ENCODE measurements at places on chromosomes 5 and 9.

DNA sequence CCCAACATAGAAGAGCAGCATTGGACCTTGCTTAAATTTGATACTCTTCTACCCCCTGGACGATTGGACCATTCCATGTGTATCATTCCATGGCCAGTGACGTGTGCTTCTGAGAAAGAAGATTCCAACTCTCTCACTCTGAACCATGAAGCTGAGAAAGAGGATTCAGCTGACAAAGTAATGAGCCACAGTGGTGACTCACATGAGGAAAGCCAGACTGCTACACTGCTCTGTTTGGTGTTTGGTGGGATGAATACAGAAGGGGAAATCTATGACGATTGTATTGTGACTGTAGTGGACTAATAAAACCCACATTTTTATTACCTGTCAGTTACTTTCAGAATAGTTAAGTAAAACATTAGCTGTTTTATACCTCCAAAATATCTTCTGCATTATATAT, 7.5 kb downstream of the HSPA5 start:
- no peak for DNase-seq

DNA sequence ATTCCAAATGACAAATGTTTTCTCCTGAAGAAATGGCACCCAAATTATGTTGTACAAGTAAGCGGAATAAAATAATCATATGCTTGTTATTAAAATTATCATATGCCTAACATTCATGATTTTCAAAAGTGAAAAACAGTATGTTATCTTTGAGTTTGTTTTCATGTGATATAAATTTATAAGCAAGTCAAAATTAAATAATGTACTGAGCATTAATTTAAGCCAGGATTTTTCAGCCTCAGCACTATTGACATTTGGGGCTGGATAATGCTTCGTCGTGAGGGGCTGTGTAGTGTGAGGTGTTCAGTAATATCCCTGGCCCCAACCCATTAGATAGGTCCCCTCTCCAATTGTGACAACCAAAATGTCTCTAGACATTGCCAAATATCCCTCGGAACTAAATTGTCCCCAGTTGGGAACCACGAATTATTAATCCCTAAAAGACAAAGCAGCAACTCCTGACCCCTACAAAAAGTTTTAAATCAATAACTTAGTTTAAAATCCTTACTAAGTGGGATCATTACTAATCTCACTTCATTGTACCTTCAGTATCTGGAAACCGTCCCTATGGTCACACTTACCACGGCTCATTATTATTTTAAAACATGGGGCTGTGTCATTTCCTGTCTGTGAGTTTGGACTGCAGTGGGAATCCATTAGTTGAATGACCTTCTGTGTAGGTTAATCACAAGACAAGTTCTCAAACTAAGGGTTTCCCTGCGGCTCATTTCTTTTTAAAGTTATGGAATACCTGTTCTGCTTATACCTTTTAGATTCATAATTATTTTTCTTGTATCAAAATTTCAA, 1.3 kb upstream of the NNT start:
- no peak for DNase-seq

GRCh38 chr5:54217826-54218503, 92.4 kb downstream of the ARL15 start:
- peak; percentile 49 for DNase-seq

DNA sequence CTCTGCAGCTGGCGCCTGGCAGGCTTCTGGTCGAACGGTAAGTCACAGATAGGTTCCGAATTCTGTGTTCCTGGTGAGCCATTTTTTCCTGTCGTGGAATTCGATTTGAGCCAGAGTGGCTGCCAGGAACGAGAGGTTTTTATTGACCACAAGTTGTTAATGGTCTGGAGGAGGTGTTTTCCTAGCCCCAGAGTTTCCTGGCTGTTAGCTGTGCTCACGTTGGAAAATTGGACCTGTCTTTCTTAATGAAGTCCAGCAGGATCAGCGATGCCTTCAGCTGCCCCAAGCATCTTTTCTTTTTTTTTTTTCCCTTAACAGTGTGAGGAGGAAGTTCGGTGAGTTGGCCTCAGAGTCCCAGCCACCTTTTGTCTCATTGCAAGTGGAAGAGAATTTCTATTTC, 62.9 kb downstream of the COL5A1 start:
- no peak for DNase-seq

DNA sequence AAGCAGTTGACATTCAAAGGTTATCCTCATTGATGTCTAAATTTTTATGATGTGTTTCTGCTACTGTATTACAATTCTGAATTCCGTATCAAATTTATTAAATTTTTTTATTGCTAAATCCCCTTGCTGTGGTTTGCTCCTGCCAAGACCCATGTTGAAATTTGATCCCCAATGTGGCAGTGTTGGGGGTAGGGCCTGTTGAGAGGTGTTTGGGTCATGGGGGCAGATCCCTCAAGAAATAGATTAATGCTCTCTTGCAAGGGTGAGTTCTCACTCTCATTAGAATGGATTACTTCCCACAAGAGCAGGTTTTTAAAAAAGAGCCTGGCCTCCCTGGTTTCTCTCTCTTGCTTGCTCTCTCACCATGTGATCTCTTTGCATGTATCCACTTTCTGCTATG, 434.5 kb upstream of the POU5F2 start:
- DNase-seq: no peak

- peak; percentile 64 for DNase-seq
Measured at GRCh38 chr9:130680836-130681768, 12.5 kb upstream of the EXOSC2 start.

- peak; percentile 75 for DNase-seq
Measured at GRCh38 chr9:112348257-112349007, 15.0 kb upstream of the PTBP3 start.

DNA sequence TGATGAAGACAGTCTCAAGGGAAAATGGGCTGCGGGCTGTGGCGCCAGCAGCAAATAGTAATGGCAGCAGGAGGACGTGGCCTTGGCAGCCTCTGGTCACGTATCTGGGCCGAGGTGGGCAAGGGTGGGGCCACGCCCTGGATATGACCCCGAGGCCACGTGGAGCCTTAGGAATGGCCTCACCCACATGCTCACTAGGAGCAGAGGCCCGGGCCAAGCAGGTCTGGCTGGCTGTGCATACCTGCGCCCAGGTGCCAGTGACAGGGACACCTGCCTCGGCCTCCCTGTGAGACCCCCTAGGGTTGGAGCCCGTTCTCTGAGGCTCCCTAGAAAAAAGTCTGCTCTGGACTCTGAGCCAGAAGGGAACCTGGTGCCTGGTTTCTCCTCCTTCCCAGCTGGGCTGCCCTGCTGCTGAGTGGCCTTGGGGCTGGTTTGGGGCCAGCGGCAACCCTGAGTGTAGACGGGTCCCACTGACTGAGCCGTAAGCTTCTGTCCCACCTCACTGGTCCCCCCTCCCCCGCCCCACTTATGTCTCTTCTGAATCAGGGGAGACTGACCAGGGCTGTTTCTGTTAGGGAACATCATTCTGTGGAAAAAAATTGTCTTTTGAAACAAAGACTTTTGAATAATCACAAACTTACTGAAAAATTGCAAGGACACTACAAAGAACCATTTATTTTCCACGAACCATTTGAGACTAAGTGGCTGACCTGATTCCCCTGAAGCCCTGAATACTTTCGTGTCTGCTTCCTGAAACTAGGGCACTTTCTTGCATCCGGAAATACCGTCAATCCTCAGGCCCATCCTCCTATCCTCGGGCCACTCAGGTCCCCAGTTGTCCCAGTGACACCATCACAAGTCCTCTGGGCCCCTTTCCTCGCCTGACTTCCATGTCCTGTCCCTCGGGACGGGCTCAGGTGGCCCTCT, 60.8 kb downstream of the WNK2 start:
- DNase-seq: no peak

GRCh38 chr9:121859646-121860045, 208.2 kb downstream of the DAB2IP start:
- DNase-seq: no peak

- DNase-seq: peak; percentile 33
Measured at GRCh38 chr5:174935854-174936474, 211.6 kb downstream of the MSX2 start.

DNA sequence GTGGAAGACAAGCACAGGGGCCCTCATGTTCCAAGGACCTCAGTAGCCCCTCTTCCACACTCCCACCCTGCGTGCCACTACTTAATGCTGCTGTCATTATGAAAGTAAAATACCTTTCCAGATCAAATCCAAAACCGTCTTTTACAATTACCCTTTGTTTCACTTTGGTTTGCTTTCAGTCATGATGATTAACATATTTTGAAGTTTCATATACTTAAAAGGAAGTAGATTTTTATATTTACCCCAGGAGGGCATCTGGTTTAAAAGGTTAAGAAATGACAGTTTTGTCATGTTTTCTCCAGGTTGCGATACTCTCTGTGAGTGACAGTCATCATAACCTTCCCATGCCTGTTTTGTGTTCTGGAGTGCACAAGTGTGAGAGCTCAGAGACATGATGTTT, 13.5 kb upstream of the MAP1B start:
- DNase-seq: peak; percentile 57

- DNase-seq: no peak
Measured at GRCh38 chr5:23930985-23931384, 423.6 kb downstream of the PRDM9 start.

DNA sequence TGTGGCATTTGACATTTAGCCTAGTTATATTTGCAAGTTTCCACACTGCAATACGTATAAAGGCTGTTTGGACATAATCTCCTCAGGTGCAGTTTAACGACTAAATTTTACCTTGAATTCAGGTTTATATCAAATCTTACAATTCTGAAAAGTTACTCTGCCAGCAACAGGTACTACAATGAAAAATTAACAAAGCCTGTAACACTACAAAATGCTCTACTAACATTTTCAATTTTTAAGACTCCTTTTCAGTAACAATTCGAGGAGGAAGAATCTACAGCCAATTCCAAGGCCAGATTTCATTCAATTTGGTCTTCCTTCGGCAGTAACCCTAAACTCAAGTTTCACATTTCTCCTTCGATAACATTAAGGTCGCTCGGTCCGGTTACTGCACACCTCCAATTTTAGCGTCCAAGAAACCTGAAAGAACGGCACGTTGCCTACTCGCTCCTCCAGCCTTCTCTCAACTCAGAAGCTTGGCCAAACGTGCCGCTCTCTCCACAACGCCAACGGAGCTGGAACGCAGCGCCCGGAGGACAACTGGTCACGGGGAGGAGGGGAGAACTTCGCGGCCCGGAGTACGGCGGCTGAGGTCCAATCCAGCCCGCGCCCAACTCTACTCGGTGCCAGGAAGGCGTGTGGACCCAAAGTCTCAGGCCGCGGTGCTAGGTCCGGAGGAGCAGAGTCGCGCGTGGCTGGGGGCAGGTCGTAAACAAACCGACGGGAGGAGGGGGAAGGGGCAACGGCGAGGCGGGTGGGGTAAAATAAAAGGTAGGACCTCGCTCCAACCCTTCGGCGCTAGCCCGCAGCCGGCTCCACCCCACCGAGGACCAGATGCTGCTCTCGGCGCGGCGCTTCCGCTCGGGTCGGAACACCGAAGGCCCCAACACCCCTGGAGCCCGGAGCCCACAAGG, 681 bp downstream of the FNIP1 start:
- DNase-seq: peak; percentile 20

DNA sequence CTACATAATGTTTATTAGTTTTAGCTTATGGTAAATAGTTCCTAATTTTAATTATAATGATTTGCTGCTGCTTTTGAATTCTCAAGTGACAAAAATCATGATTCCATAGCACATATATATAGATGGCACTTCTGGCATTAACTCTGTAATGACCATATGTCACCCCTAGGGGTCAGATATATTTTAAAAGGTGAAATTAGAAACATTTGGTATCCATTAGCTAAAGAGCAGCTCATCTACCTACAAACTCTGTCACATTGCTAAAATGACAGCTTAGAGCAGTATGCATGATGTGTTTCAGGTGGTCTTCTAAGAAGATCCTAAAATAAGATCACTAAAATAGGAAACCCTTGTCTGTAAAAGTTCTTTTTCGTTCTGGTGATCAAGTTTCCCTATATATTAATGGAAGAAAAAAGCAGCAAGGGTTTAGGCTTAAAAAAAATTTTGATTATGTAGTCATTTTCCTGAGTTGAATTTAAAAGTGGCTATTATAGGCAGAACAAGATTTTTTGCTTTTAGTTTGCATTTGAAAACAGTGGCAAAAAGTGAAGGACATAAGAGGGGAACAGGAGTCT, 157.7 kb upstream of the POU5F2 start:
- DNase-seq: peak; percentile 8

DNA sequence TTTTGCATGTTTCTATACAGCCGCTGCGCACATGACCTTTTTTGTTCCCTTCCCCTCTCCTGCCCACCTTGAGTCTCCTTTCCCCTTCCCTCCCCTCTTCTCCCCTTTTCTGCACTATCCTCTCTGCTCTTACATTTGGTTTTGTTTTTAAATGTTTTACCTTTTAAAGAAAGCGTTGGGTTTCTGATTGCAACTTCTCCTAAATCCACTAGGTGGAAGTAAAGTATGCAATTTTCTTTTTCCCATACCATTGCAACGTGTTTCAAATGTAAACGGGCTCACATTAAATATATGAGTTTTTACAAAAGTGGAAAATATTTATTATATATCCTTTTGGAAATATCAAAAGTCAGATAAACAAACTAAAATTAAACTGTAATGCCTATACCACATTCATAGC, 500.9 kb downstream of the DIRAS2 start:
- DNase-seq: peak; percentile 3

DNA sequence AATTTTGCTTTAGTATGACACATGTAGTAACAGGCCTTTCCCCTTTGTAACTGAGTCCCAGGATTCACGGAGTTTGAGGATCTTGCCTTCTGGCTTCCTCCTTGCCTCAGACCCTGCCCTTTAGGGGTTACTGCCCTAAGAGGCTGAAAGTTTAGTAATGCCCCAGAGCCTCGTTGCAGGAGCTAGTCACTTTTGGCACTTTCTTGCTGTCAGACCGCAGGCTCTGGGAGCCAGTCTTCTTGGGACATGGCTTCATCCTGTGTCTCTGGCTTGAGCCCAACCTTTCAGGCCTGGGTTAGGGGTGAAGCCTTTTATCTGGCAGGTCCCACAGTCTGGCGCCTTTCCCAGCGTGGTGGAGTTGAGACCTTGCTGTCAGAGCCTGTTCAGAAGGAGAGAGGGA, 185.6 kb upstream of the DMRT1 start:
- DNase-seq: no peak

DNA sequence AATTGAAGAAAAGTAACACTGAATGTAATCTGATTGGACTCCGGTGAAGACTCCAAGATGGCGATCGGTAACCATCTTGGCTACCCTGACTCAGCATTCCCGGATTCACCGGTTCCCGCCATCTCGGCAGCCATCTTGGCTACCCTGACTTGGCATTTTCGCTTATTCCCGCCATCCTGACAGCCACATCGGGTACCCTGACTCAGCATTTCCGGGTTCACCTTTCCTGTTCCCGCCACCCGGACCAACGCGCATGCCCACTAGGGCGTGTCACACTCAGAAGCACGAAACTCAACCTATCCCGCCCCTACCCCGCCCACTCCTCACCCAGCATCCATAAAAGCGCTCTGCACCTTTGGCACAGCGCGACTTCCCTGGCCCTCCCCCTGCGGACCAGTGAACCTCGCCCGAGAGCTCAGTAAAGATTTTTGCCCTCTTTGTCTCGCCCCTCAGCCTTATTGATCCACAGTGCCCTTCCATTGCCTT, 17.2 kb downstream of the SPTLC1 start:
- peak; percentile 74 for DNase-seq
